PC-9 (cell line): ENCODE measurements at places on chromosomes 3 and 15. TPM values are rescaled to one million over a fixed set of nuclear protein-coding genes. Genes with fewer than 3 reads are reported as not detected.

GRCh38 chr3:41418961-41419691, 219.8 kb downstream of the CTNNB1 start:
- DNase-seq, result peak; percentile 12

DNA sequence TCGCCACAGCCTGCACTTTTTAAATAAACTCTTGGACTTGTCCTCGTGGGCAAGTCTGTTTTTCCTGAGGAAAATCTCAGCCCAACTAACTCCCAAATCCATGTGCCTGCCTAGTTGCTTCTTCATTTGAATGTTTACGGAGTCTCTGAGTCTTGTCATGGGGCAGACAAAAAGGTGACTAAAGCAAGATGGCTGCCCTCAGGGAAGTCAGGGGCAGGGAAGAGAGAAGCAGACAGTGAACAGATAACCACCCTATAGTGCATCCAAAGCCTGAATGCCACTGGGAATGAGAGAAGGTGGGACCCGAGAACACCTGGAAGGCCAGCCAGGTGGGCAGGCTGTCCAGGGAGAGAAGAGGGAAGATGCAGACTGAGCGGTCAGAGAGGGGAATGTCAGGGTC, 21.4 kb downstream of the CCDC12 start:
- DNase-seq, result no peak

DNA sequence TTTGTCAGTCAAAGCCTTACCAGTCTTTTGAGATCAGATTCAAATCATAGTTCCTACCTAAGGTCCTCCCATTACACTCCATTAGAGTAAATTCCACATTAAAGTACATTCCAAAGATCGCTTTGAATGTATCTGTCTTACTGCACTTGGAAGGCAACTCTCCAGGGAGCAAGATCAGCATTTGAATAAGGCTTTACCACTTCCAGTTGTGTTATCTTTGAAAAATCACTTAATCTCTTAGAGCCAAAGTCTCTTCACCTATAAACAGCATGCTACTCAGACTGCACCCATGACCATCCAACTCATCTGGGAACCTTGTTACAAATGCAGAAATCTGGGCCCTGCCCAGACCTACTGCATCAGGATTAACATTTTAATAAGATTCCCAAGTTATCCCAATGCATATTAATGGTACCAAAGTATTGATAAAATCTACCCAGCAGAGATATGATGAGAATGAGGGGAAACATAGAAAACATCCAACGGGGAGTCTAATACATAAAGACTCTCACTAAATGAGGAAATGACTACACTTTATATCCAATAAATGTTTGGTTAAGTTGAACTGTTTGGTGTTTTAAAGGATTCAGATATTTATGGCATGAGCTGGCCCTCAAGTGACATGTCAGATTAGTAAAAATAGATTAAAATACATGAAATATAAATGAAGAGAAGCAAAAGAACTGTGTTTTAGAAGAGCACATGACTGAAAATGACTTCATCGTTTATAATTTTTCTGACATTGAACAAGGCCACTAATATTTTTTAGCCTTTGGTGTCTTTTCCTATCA, 75.9 kb downstream of the TNIK start:
- DNase-seq, result no peak

- DNase-seq, result no peak
These were observed 87.4 kb upstream of the GPR149 start for GRCh38 chr3:154517404-154517803.

DNA sequence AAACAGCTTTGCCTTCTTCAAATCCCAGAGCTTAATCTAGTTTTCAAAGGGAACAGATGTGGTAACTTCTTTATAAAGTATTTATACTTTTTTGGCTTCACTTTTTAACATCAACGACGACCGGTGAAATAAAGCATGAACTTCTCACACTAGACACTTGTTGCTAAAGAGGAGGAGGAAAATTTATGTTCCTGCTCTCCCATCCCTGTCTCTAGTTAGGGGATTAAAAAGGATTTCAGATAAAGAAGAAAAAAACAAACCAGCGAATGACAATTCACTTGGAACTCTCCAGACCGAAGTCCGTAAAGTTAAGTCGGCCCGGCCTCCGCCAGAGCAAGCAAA, 672 bp downstream of the NEDD4 start:
- no peak for DNase-seq

DNA sequence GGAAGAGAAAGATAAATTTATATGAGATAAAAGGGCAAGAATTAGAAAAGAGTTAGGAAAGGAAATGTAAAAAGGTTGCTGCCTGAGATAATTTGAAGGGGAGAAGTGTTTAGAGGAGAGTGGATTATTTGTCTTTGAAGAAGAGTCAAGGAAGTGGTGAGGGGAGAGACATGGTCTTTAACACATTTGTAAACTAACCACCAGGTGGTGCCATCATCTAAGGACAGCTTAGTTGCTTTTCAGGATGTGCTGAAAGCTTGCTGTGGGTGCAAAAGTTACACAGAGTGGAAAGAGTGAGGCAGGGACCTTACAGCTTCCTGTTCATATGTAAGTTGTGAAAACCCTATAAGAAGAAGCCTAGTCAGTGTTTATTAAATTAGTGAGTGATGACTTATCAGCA, 114.1 kb upstream of the DNAJC19 start:
- no peak for DNase-seq

GRCh38 chr3:31364711-31365110, 168.0 kb upstream of the STT3B start:
- no peak for DNase-seq

GRCh38 chr15:77476995-77477394, 56.3 kb downstream of the HMG20A start:
- no peak for DNase-seq

- no peak for DNase-seq
These were observed 154.6 kb upstream of the TLE3 start for GRCh38 chr15:70252056-70252950.

DNA sequence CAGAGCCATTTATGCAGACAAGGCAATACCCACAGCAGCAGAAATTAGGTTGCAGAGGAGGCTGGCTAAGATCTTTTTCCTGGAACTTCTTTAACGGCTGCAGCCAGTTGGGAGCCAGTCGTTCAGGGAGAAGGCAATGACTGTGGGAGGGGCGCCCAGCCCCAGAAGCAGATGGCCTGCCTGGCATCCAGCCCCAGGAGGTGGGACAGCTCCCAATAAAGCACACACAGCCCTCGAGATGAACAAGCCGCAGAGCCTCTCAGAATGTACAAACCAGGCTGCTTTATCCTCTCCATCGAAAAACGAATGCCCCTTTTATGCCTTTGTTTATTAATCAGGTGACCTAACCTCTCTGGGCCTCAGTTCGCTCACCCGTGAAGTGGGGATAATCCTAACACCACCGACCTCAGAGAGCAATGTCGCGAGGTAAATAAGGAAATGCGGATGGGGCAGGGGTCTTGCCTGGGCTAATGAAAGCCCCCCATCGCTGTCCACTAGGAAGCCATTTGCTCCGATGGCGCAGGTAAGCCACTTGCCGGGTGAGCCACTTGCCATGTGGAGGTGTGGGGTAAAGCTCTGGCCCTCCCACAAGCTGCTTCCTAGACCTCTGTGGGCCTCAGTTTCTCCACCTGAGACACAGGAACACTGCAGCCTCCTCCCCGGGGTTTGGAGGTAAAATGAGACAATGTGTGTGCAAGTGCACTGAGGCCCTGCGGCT, 35.8 kb downstream of the MGLL start:
- DNase-seq, result no peak

DNA sequence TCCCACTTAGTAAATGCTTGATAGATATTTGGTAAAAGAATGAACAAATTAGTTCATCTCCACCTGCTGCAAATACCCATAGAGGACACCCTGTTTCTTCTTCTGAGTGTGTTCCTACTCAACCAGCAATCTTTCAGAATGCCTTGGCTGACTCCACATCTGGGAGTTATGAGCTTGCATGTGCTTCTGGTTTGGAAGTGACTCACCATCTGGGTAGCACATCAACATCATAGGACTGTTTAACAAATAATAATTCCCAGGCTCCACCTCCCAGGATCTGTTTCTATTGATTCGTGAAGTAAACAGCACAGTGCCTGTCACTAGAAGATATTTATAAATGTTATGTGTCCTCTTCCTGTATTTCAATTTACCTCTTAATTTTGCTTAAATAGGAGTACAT, 580.1 kb downstream of the ROBO2 start:
- no peak for DNase-seq

DNA sequence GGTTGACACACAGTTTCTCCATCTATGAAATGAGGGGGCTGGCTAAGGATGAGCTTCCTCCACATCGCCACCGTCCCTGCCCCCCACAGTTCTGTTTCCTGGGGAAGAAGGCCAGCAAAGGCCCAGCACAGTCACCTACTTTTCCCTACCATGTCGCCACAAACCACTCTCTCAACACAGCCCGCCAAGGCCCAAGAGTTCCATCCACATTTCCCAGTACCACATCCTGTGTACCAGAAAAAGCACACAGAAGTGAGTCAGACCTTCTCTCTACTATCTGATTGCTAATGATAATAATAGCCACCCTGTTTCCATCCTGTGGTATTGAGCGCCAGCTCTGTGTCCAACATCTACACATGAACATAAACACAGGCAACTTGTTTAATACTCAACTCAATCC, 30.3 kb upstream of the C15orf39 start:
- DNase-seq, result no peak

DNA sequence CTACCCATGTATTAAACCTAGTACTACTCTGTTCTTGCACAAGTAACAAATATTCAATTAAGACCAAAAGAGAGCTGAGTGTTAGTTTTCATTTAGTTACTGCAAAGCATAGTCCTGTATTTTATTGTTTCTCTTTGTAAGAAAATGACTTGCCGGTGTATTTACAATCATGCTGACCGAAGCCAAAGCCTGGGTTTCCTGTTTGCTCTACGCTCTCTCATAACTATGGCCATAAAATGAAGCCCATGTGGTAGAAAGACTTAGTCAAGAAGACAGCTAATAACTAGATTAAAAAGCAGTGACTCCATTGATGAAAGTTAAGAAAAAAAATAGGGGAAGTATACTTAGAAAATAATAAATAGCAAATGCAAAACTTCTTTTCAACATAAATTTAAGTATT, 479.9 kb downstream of the CNTN4 start:
- DNase-seq, result no peak

GRCh38 chr3:130758624-130759369, 12.2 kb upstream of the PIK3R4 start:
- DNase-seq, result no peak

GRCh38 chr3:50340448-50341329, at the start of gene RASSF1:
RASSF1 (minus strand) TSS chr3:50340836; CDS start chr3:50340805, 31 bp downstream.
- DNase-seq, result no peak

DNA sequence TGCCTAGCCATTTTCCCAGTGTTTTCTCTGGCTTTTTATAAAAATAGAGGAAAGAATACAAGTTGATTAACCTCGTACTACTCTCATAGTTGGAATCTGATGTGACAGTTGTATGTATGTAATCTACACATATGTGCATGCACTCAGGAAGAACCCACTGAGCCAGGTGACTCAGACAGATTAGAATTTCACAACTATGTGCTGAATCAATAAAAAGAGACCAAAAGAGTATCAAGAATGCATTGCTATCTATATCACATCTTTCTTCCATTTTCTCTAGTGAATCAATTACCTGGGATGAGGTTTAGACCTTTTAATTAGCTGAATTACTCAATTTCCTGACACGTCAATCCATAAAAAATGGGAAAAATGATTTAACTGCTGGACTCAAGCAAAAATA, 319.3 kb upstream of the ATP10A start:
- DNase-seq, result no peak

DNA sequence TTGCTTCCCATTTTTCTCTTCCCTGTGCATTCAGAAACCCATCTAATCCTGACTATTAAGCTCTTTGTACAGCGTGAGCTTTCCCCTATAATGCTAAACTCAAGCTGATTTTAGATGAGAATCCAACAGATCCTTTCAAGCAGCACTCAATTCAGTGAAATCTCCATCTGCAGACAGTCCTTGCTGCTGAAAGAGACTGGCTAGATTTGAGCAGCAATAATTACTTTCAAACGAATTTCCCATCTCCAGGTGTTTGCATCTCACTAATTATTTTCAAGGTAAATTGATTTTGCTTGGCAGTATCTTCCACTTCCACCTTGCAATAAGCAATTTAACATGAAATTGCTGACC, 49.5 kb upstream of the SLC7A14 start:
- DNase-seq, result no peak

DNA sequence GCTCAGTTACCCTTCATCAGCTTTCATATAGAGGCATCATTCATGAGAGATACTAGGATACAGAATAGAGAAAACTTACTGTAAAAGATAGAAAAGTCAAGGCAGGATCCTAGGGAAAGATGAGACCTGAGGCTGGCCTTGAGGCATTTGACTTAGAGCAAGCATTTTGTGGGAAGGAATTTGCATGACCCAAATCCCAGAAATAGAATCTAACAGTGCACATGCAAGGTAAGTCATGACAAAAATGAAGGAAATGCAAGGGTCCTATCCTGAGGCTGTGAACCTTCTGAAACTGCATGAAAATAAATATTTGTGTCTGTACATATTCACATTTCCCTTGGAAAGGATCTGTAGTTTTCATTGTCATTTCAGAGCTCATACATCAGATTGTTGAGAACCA, 122.3 kb downstream of the HCN4 start:
- DNase-seq, result no peak

SLC2A2 gene
- total RNA-seq, result not detected in 2 replicates

GP9 gene
- total RNA-seq, result not detected in 2 replicates

SIDT1 gene
- 1.2 and 3.3 TPM in 2 replicates for total RNA-seq

TPRG1 gene
- 1.7 and 1.9 TPM in 2 replicates for total RNA-seq

ARNT2 gene
- total RNA-seq, result 1.1 and 4.3 TPM in 2 replicates

CCDC32 gene
- total RNA-seq, result 19.5 and 22.2 TPM in 2 replicates

CCDC191 gene
- 11.0 and 13.2 TPM in 2 replicates for total RNA-seq

PLSCR5 gene
- total RNA-seq, result not detected in 2 replicates

TIMP4 gene
- 15.5 and 19.0 TPM in 2 replicates for total RNA-seq

TGM4 gene
- 0.61 and 0.63 TPM in 2 replicates for total RNA-seq

CFAP91 gene
- 0.48 and 1.2 TPM in 2 replicates for total RNA-seq

SLC28A1 gene
- 0.70 and 1.2 TPM in 2 replicates for total RNA-seq
